ENCODE measurements at places on chromosomes 1 and 21. TPM values are rescaled to one million over a fixed set of nuclear protein-coding genes. Genes with fewer than 3 reads are reported as not detected.

SRM gene
- total RNA-seq: 110 TPM

HTR6 gene
- total RNA-seq: not detected

FCGR2B gene
- not detected for total RNA-seq

NMNAT2 gene
- total RNA-seq: 0.89 TPM

KRTAP11-1 gene
- total RNA-seq: not detected

CFHR2 gene
- total RNA-seq: not detected

RAB7B gene
- 3.4 TPM for total RNA-seq

IL10 gene
- total RNA-seq: not detected

SFT2D2 gene
- total RNA-seq: 14.3 TPM

SORT1 gene
- total RNA-seq: 15.5 TPM

AP4B1 gene
- 16.5 TPM for total RNA-seq

TFF2 gene
- not detected for total RNA-seq

ADCY10 gene
- not detected for total RNA-seq

CCDC27 gene
- not detected for total RNA-seq

FAM177B gene
- total RNA-seq: not detected

RUNX1 gene
- 10.1 TPM for total RNA-seq

CYYR1 gene
- total RNA-seq: 3.9 TPM

SLC25A24 gene
- total RNA-seq: 42.0 TPM

MAP10 gene
- 1.9 TPM for total RNA-seq

ZYG11A gene
- 0.84 TPM for total RNA-seq

CHIA gene
- not detected for total RNA-seq

DNAH14 gene
- total RNA-seq: 7.6 TPM

SLC44A3 gene
- total RNA-seq: 0.17 TPM

S100A7A gene
- not detected for total RNA-seq

Data from bronchus fibroblast of lung (primary cell).